ENCODE measurements at places on chromosomes 4 and X. TPM values are rescaled to one million over a fixed set of nuclear protein-coding genes. Genes with fewer than 3 reads are reported as not detected.

DNA sequence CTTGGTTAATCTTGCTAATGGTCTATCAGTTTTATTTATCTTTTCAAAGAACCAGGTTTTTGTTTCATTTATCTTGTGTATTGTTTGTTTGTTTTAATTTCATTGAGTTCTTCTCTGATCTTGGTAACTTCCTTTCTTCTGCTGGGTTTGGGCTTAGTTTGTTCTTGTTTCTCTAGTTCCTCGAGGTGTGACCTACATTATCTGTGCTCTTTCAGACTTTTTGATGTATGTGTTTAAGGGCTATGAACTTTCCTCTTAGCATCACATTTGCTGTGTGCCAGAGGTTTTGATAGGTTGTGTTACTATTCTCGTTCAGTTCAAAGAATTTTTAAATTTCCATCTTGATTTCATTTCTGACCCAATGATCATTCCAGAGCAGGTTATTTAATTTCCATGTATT lies 365.4 kb upstream of the GATB start:
- peaks cover 19% of the 10 kb centered on the region for H3K4me1 ChIP-seq
- DNase-seq: no peak
- H3K36me3 ChIP-seq: peaks cover 1% of the 10 kb centered on the region
- peak overlapping the region; percentile 24 for H3K27ac ChIP-seq

DNA sequence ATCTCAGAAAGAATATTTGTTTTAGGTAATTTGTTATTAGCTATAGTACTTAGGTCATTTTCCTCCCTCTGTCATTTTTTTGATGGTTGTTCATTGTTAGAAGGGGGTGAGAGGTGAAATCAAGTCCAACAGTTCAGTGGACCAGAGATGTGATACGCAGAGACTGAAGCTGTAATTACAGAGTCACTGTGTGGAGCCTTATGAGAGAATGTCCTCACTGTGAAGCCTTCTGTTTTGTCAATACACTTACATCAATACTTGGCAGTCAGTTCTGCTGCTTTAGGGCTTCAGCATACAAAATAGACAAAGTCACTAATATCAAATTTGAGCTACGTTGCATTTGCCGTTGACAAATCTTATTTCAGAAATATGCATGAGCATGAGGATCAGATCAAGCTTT lies 692.5 kb downstream of the C4orf33 start:
- no peak overlapping the region for H3K27ac ChIP-seq
- no peaks in the 10 kb centered on the region for H3K36me3 ChIP-seq
- DNase-seq: no peak

- H3K27ac ChIP-seq: no peak overlapping the region
- no peaks in the 10 kb centered on the region for H3K36me3 ChIP-seq
- no peaks in the 10 kb centered on the region for H3K27me3 ChIP-seq
- H3K4me3 ChIP-seq: no peak overlapping the region
Observed at GRCh38 chrX:78769101-78769755, 21.7 kb downstream of the LPAR4 start.

DNA sequence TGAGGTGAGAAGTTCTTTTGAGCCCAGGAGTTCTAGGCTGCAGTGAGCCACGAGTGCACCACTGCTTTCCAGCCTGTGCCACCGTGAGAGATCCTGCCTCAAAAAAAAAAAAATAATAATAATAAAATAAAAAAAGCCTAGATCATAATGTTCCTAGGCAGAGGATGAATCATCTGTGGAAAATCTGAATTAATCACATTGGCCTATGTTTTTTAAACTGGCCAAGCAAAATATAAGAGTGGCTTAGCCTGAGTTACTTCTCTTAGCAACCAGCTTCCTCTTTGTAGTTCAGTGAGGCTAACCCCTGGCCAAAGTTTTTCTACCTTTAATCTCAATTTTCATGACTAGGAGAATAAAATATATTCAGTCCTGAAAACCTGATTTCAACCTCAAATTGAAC lies 614.6 kb downstream of the PPP4R3C start:
- H3K4me1 ChIP-seq: no peaks in the 10 kb centered on the region
- no peaks in the 10 kb centered on the region for H3K27me3 ChIP-seq
- H3K4me3 ChIP-seq: no peak overlapping the region
- no peak for DNase-seq
- H3K27ac ChIP-seq: no peak overlapping the region
- H3K36me3 ChIP-seq: no peaks in the 10 kb centered on the region

DNA sequence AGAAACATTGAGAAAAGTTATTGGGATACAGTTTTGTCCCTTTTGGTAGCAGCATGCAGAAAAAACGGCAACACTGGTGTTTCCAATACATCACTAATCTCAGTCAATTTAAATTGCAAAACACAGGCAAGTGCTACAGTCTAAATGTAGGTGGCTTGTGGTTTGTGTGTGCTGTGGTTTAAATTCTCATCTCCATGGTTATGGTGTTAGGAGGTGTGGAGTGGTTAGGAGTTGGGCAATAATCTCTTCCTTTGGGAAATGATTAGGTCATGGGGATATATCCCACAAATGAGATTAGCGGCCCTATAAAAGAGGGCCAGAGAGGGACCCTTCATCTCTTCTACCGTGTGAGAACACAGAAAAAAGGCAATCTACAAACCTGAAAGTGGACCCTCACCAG lies 1344.3 kb downstream of the ADGRL3 start:
- H3K36me3 ChIP-seq: no peaks in the 10 kb centered on the region
- no peak for DNase-seq
- H3K4me1 ChIP-seq: no peaks in the 10 kb centered on the region
- no peaks in the 10 kb centered on the region for H3K27me3 ChIP-seq
- no peak overlapping the region for H3K27ac ChIP-seq

Gene P2RY10
- 65.7 TPM for total RNA-seq

Gene ANK2
- total RNA-seq: 2.1 TPM

Gene F8A3
- 29.2 TPM for total RNA-seq

Measured in activated CD4-positive, alpha-beta T cell treated with anti-CD3 and anti-CD28 coated beads for 36 hours (primary cell).